Glutamatergic neuron (in vitro differentiated cells): ENCODE measurements at places on chromosomes 12 and 14.
A peak's percentile ranks its signal among the peaks of the same experiment; 100 is the strongest.

- no peak for DNase-seq
Observed at GRCh38 chr12:1773937-1774655, 46.3 kb upstream of the LRTM2 start.

- DNase-seq = no peak
Observed at GRCh38 chr12:131434208-131435125, 276.4 kb upstream of the SFSWAP start.

DNA sequence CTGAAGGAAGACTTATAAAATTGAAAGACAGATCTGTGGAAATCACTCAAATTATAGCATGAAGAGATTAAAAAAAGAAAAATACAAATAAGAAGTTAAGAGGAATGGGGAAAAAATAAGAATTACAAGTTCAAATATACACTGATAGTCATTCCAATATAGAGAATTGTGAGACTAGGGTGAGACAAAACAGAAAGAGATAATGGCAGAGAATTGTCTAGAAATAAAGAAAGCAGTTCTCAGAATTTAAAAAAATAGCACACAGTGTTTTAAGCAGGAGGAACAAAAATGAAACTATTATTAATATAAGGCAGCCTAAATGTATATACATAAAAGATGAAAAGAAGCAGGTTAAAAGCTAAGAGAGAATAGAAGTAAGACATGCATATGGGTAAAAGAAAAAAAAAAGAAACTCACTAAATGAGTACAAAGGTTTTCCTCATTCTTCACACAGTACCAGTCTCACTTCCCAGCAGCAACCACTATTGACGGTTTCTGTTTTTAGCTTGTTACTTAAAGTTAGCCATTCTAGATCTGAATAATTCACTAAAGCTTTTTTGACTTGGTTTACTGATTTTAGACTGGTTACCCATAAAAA, 31.1 kb downstream of the SLC38A4 start:
- no peak for DNase-seq

GRCh38 chr14:35046751-35047536, 872 bp downstream of the FAM177A1 start:
- no peak for DNase-seq

DNA sequence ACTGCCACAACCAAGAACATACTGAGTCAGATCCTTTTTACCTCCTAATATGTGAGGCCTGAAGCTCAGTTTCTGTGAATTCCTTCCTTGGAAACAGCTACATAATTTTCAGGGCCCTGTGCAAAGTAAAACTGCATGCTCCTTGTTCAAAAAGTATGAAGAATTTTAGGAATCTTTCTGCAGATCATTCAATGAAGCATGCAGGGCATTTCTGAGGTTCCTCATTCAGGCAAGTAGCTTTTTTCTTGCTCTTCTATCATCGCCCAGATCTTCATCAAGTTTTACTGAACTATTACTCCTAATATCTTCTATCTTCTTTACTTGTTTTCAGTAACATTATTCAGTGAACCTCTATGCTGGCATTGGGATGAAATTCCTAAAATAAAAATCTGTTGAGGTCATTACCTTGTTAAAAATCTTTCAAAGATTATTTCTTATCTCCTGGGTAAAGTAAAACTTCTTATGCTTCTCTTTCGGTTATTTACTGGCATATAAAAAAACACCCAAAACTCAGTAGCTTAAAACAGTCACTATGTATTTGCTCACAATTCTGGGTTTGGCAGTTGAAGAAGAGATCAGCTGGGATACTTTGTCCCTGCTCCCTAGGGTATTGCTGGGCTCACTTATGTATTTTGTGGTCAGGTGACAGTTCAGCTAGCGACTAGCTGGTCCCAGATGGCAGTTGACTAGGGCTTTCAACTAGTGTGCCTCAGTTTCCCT, 42.6 kb upstream of the KRR1 start:
- DNase-seq = no peak

DNA sequence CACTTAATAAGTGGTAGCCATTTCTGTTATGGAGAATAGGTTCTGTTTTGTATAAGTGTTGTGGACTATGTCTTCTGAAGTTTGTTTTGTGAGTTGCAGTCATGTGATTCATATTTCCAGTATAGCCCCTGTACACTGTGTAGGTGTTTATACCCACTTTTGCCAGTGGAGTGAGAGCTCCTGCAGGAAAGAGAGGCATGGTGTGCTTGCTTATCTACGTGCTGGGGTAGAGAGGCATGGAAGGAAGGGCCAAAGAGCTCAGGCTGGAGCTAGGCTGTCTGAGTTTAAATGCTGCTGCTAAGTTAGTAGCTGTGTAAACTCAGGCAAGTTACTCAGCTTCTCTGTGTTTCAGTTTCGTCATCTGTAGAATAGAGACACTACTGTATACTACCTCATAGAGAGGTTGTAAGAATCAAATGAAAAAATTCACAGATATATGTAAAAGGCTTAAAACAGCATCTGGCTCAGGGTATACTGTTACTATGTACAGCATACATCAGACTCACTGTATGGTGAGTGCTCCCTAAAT, 88.2 kb upstream of the SLC38A2 start:
- DNase-seq = no peak

GRCh38 chr12:52398176-52398575, 8.0 kb downstream of the KRT82 start:
- DNase-seq = no peak

DNA sequence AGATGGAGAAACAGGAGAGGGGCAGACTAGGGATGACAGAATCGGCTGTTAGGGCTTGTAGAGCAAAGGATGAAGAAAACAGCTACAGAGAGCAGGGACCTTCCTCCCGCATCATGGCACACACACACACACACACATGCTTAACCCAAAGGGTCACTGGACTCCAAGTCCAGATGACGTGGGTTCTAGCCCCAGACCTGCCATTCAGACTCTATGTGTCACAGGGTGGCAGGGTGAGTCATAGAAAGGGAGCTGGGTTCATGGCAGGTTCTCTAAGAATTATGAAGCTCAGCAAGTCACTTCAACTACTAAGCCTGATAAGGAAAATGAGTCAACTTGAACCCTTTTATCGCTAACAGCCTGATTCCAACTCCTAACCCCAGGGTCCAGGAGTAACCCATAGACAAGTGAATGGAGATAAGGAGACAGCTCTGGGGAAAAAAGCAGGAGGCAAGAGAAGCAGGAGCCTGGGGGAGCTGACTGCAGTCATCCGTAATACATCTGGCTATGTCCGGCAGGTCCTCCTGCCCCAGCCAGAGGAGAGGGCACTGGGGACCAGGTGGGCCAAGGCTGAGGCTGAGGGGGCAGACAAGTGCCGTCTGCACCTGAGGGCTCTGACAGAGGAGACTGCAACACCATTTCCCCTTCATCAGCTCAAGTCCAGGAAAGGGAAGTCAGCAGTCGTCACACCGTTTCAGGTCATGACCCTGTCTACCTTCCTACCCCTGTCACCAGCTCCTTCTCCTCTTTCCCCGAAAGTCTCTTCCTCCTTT, 3.6 kb upstream of the TNFRSF1A start:
- no peak for DNase-seq

DNA sequence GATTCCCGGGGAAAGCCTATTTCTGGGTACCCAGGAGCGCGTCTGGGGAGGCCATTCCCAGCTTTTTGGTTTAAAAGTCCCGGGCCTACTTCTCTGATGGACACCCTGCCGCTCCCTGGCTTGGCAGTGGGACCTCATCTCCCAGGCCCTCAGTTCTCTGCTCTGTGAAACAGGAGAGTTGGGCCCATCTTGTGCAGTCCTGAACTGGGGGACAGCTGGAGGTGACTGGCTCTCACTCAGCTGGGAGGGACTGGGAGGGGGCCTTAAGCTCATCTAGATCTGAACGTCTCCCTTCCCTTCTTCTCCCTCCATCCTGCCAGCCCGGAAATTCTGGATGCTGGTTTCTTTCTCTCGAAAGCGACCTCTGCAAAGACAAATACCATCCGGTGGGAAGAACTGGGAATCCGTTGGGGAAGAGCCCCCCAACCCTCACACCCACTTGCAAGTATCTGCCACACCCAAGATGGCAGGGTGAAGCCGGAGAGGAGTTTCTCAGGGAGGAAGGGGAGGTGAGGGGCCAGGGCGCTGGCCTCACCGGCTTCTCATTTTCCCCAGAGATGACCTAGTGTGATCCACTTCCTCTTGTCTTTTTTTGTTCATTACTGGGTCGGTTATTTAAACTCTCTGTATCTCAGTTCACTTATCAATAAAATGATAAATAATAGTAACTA, 1.4 kb downstream of the RIN3 start:
- DNase-seq = no peak

DNA sequence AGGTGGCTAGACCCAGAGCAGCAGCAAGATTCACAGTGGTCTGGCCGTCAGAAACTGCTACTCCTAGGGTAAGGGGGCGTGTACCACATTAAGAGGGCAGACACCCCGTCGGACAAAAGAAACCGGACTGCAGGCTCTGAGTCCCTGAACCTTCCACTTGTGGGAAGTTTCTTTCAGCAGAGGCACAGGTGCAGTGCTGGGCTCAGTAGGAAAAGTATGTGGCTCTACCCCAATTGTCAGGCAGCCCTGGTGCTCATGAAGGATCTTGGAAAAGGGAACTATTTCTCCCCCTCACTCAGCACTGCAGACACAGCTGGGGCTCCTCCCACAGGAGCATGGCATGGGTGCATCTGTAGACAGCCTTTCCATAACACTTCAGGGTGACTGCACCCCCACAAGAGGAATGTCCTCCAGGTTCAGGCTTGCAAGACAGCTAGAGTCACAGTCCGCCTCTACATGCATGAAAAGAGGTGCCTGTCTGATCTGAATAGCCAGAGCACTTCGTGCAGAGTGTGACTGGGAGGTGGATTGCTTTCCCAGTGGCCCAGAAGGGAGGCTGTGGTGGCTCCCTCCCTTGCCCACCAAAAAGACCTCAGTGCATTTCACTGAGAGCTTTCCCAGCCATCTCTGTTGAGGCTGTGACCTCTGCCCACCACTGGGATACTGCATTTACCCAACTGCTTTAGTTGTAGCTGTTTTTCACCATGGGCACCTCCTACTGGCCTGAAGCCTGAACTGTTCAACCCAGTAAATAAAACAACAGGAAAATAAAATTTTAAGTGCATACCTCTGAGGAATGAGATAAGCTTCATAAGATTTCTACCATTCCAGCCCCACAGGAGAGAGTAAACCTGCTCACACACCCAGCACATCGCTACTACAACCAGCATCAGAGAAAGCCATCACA, 14.2 kb downstream of the CEP128 start:
- no peak for DNase-seq

DNA sequence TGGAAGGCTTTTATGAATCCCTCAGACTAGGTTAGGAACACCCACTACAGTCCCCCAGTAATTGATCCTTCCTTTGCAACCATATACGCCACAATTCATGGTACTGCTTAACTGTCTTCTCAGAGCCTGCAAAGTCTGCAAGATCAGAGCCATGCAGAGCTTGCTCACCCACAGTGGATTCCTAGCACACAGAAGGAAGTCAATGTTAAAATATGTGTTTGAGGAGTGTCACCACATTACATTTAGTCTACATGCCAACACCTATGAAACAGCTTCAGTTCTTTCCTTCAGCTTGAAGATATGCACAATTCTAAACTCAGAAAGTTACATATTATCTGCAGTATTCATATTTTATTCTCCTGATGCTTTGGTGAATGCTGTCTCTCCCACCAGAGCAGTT, 138.5 kb downstream of the NDUFA12 start:
- no peak for DNase-seq

DNA sequence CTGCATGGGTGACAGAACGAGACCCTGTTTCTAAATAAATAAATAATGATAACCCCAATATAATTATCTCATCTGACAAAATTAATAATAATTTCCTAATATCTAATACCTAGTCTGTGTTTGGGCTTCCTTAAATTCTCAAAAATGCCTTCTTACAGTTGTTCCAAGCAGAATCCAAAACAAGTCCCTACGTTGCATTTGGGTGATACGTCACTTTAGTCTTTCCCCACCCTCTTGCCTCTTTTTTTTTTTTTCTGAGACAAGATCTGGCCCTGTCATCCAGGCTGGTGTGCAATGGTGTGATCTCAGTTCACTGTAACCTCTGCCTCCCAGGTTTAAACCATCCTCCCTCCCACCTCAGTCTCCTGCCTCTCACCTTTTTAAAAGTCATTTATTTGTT, 26.7 kb downstream of the VEZT start:
- DNase-seq = no peak

DNA sequence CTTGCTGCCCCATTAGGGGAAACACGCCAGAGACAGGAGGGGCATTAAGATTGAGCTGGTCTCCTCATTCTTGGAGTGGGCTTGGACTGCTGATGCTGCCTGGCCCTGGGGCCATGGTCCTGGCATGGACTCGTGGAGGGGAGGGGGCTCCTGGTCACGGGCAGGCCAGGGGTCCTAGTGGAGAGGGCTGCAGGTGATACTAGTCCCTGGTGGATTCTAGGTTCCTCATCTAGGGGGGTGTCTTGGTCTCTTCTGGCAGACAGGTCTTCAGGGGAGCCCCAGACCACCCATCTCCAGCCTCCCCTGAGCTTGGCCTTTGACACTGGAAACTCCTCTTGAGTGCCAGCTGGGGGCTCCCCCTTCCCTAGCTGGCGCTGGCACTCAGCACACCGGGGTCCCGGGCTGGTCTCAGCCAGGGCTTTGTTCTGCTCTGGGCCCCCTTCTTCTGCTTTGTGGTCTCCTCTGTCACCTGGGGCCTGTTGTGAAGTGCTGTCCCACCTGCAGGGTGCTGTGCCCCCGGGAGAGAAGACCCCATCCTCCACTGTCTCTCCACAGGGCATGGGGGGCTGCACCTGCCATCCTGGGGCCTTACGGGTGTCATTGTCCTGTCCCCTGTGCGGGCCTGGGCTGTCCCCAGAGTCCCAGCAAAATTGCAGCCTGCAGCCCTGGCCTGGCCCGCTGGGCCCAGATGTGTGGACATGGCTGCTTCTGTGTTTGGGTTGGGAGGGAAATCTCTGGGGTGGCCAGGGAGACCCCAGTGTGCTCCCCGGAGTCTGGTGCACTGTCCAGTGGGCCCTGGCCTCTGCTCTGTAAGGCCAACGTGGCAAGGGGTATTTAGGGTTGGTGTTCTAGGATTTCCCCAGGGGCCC, 2.3 kb downstream of the KIF26A start:
- DNase-seq = peak; percentile 13

GRCh38 chr14:88078525-88078924, 73.6 kb downstream of the GPR65 start:
- DNase-seq = no peak

GRCh38 chr12:21940549-21941505, at the start of gene ABCC9:
ABCC9 (minus strand) TSS chr12:21941426; CDS start chr12:21936674, 4,752 bp downstream.
- DNase-seq = peak; percentile 58

GRCh38 chr12:116820064-116820656, 61.1 kb downstream of the HRK start:
- no peak for DNase-seq

DNA sequence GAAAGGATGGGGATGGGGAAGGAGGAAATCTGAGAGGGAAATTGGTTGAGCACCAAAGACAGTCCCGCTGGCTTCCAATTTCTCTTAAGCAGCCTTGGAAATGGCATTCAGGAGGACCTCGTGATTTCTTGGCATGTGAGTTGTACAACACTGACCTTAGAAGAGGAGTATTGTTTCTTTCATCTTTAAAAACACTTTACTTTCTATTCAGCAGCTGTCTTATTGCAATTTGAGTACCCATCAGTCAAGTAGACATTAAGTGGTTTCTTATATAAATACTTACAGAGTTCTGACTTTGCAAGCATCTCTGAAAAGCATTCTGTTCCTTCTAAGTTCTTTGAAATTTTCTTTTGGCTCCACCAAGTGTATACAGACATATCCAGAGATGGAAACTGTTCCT, 83.2 kb downstream of the LMNTD1 start:
- no peak for DNase-seq
